SIG-M5 (cell line): ENCODE measurements at places on chromosomes 16 and 17.

DNA sequence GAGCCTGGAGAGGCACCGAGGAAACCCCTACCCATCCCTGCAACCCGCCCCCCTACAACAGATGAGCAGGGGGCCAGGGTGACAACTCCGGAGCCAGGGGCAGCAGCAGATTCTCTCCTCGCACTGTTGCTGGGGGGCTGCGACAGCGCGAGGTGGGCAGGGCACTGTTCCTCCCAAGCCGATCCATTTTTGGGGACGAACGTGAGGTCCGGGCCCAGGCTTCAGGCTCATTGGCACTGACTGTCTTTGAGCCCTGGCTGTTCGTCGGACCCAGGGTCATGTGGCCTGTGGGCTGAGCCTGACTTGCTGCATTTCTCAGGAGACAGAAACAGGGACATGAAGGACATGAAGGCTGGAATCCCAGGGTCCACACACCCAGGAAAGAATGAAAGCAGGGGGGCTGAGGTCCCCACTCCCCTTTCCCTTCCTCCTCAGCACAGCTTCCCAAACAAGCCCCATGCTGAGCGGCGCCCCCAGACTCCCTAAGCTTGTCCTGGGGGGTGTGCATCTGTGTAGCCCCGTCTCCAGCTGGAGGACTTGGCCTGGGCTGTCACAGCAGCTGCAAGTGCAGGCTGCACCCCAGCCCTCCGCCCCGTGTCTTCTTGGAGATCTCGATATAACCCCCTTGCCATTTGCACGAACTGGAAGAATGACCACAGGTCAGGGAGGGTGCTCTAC lies 18.7 kb downstream of the CEP295NL start:
- DNase-seq: no peak

DNA sequence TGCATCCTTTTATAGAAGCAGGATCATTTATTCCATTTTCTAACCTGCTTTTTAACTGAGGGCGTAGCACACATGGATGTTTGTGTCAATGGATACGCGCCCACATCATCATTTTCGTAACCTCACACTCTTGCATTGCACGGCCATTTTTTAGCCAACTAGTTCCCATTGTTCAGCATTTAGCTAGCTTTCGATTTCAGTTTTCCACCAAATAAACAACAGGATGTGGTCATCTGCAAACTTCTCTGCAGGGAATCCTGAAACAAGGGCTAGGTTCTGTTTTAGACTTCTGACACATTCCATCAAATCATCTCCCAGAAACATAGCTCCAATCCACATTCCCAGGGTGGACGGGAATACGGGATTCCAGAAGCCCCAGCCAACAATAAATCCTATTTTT lies 6.4 kb downstream of the CYB561 start:
- no peak for DNase-seq

GRCh38 chr17:4329838-4330237 lies 36.6 kb downstream of the UBE2G1 start:
- no peak for DNase-seq

DNA sequence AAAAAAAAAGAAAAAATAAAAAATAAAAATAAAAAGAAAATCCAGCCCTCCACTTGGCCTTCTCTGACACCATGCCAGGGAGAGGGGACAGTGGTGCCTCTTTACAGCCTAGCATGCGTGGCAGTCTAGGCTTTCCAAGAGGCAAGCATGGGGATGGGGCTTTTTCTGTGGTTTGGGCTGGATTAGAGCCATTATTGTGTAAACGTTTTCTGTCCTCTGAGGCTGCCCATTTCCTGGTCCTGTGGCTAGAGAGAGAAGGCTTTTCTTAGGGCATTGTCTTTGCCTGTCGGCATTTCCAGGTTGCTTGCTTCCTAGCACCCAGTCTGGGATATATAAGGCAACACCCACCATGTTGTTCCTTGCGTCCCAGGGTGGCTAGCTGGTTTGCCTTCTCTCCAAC lies 2.7 kb upstream of the DHRS7B start:
- no peak for DNase-seq

- no peak for DNase-seq
Observed at GRCh38 chr17:63960006-63960405, 12.7 kb downstream of the SCN4A start.
